ENCODE measurements at places on chromosomes 13 and 19.

GRCh38 chr13:113365971-113366588 lies 2.1 kb upstream of the GRTP1 start:
- peak; percentile 13 for ATAC-seq

DNA sequence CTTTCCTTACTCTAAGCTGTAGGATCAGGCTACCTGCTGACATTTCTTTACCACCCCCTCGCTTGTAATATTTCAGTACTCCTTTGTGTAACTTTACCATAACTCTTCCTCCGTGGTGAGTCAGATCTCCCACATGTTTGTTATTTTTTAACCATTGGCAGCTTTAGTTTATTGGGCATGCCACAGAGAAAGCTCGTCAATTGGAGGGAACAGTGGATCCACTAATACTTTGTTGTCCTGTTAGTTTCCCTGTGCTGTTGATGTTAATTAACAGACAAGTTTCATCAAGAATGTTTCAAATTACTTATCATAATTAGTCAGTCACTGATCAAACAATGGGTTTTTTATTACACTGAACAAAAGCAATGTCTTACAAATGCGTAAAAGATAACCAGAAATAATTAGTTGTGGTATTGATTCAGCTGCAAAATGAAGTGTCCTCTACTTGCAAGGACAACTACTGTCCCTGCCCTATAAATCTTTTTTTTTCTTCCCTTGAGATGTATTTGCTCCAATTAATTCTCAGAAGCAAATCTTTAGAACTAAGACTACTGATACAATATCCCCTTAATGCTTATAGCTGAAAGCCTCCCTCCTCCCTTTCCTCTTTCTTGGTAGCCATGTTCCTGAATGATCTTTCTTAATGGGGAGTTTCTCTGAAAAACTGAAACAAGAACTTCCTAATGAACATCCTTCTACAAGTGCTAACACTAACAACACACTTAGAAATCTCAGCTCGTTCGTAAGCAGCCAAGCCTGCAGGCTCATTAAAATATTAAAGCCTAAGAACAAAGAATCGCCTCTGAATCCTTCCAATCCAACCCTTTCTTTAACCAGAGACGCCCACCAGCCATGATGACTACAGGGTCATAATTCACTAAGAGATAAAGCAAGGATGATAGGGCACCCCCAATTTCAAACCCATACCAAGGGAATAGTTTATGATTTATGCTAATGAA lies 22.2 kb downstream of the EFNB2 start:
- ATAC-seq: no peak

DNA sequence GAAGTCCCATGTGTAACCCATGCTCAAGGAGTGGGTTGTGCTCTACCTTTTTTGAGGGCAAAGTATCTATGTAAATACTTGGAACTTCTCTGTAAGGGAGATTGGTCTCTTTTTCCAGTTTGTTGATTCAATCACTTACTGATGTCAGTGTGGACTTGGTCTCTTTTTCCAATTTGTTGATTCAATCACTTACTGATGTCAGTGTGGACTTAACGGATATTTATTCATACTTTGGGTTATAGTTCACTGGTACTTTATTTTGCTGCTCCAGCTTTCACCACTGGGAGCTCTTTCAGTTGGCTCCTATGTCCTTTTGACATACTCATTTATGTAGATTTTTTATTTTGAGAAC lies 36.4 kb downstream of the COG3 start:
- ATAC-seq: no peak

- ATAC-seq: no peak
Measured at GRCh38 chr13:90105276-90105675, 1242.2 kb upstream of the MIR17HG start.

GRCh38 chr19:56355517-56355916 lies 37.8 kb downstream of the ZNF582 start:
- ATAC-seq: no peak

DNA sequence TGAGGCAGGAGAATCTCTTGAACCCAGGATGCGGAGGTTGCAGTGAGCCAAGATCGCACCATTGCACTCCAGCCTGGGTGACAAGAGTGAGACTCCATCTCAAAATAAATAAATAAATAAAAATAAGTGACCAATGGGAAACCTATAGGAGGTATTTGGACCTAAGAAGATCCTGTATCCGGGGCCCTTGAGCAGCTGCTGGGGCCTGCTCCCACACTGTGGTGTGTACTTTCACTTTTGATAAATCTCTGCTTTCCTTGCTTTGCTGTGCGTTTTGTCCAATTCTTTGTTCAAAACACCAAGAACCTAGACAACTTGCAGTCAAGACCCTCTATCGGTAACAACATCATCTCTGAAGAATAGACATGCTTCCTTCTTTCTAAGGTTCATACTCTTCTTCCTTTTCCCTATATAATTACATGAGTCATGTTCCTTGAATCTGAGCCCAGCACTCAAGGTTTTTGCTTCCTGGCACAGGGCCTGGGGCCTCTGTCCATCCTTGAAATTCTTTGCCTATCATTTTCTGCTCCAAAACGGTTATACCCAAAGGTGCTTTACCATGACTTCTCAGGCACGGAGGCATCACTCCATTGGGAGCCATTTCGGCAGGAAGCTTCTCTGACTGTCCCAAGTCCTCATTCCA lies 14.2 kb upstream of the PNMA8C start:
- no peak for ATAC-seq

GRCh38 chr13:75968103-75968838 lies 332.1 kb downstream of the LMO7 start:
- no peak for ATAC-seq

- peak; percentile 97 for ATAC-seq
Measured at GRCh38 chr19:6925801-6926751, 38.7 kb downstream of the ADGRE1 start.

DNA sequence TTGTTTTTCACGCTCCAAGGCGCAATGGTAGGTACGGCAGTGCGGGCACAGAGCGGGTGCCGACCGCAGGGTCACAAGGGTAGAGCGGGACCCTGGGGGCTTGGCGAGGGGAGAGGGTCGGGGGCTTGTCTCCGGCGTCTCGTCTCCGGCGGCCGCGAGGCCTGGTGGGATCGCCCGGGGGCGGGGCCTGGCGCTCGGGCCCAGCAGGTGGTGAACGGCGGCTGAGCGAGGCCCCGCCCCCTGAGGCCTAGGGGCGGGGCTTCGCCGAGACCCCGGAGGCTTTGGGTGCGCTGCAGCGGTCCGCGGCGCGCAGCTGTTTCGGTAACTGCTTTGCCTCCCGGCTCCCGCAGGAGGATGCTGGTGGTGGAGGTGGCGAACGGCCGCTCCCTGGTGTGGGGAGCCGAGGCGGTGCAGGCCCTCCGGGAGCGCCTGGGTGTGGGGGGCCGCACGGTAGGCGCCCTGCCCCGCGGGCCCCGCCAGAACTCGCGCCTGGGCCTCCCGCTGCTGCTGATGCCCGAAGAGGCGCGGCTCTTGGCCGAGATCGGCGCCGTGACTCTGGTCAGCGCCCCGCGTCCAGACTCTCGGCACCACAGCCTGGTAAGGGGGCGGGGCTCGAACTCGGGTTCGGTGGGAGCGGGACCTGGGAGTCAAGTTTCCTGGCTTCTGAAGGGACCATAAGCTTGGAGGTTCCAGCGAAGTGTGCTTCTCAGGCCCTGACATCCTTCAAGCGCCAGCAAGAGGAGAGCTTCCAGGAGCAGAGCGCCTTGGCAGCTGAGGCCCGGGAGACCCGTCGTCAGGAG lies at the start of gene TSEN34:
TSS of gene TSEN34 (plus strand) at position 298 of the 800 bp plus-strand sequence. CDS start at position 355, 57 bp downstream.
- ATAC-seq: peak; percentile 30

DNA sequence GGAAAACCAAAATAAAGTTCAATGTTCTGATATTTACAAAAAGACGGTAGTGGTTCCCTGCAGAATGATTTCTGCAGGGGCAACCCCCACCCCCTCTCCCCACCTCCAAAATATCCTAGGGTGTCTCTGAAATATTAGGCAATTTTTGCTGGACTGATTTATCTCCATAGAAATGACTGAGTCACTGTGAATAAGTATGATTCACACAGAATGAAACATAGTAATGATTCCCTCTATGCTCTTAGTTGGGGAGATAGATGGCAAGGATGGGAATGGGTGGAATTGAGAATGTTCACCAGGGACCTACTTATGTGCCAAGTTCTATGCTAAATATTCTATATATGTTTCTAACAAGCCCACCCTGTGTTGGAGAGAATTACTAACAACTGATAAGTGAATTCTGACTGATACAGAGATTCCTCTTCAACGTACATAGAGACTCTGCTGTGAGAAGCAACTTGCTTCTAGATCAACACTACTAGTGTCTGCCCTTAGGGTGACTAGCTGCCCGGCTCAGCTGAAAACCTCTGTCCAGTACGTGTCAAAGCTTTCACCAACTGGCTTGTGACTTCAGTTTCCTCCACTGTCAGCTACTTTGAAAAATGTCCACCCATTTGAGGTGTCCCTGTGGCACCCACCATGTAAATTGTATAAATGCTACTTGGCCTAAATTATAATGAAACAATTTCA lies 38.4 kb upstream of the RAP2A start:
- peak; percentile 28 for ATAC-seq

GRCh38 chr13:111336666-111337065 lies 16.2 kb downstream of the TEX29 start:
- ATAC-seq: no peak

- peak; percentile 80 for ATAC-seq
Measured at GRCh38 chr13:23578411-23579071, 8.3 kb downstream of the TNFRSF19 start.

DNA sequence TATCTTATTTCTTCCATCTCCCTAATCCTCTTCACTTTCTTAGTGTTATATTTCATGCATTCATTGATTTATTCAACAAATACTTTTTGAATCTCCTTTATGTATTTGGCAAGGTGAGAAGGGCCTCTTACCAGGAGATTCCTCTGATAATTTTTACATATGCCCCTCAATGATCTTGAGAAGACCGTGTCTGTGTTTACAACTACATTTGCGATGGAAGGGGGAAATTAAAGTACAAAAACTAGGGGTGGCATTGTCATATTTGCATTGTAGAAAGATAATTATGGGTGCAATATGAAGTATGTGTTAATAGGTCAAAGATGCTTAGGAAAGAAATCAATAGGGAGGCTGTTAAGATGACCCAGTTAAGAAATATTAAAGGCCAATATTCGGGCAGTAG lies 1108.4 kb upstream of the MIR17HG start:
- no peak for ATAC-seq

DNA sequence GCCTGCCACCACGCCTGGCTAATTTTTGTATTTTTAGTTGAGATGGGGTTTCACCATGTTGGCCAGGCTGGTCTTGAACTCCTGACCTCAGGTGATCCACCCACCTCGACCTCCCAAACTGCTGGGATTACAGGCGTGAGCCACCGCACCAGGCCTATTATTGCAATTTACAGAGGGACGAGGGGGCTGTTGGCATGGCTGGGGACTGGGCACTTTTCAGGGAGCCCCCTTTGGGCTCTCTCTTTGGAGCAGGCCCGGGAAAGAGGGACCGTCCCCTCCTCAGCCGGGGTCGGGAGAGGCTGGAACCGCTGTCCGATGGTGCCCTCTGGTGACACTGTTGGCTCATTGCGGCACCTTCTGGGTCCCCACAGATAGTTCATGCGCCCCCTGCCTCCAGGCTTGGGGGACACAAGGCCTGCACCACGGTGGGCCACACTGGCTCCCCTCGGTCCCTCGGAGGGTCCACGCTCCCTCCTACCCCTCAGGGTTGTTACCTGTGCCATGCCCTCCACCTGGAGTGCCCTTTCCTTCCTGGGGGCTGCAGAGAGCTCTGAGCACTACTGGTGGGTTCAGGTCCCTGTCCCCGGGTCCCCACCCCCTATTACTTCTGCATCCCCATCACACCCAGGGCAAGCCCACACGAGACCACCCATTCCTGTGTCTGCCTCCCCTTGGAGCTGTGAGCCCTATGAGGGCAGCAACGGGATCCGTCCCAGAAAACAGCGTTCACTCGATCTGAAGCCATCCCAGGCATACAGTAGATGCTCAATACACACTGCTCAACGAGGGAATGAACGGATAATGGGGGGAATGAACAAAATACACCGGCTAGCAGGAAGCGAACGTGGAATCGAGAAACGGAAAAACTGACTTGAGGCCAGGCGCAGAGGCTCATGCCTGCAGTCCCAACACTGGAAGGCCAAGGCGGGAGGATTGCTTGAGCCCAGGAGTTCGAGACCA lies 12.5 kb downstream of the FEM1A start:
- ATAC-seq: peak; percentile 82

DNA sequence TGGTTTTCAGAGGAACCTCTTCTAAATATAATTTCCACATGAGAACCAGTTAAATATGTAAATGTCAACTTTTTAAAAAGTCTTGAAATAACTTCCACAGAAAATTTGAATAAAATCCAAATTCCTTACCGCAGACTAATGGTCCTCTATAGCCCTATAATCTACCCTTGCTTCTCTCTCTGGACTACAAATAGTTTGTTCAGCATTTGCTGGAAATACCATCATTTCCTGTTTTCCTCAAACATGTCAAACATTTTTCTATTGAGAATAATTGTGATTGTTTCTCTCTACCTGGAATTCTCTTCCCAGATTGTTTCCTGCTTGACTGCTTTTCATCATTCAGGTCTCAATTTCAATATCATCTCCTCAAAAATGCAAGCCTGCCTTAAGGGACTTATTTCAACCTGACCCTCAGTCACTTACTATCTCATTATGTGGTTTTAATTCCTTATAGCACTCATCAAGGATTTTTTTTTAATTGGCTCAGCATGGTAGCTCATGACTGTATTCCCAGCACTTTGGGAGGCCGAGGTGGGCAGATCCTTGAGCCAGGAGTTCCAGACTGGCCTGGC lies 898.9 kb upstream of the MIR17HG start:
- no peak for ATAC-seq

DNA sequence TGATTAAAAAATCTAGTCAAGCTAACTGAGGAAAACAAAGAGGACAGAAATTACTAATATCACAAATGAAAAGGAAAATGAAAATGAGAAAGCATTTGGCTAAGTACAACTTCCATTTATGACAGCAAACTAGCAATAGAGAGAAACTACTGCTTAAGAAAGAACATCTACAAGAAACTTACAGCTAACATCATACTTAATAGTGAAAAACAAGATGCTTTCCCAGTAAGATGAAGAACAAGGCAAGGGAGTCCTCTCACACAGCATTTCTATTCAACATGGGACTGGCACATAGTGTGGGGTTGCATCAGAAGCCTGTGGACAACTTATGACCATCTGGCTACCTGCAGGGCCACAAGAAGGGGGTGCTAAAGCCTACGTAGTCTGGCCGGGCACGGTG lies 39.3 kb downstream of the ZNF44 start:
- ATAC-seq: peak; percentile 75

DNA sequence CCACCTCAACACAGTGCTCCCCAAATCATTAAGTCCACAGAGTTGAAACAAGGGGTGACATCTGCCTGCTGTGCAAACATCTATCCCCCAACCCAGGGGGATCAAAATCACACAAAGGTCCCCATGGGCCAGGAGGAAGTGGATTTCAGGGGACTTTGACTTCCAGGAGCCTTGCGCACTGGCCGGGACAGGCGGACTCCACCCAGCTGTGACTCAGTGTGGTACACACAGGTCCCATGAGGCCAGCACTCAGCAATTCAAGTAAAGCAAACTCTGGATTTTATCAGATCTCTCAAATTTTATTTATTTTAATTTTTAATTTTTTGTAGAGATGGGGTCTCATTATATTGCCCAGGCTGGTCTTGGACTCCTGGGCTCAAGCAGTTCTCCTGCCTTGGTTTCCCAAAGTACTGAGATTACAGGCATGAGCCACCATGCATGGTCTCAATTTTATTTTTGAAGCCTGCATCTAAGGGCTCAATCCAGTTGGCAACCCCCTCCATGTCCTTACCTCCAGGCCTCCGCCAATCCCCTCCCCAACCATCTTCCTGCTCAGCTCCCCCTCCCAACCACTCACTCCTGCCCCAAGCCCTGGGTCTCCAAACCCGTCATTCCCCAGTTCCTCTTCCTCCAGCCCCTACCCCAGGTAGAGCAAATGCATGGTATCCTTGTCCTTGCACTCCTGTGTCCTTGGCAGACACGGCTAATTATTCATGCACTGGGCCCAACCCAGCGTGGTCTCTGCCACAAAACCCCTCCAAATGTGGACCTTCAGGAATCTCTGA lies 18.2 kb downstream of the ARHGAP33 start:
- ATAC-seq: no peak

Data from activated T-helper 17 cell treated with anti-CD3 and anti-CD28 coated beads, Interleukin-2, amount 50 U/mL, for 72 hours (primary cell).